ENCODE measurements at places on chromosomes 13 and 19. TPM values are rescaled to one million over a fixed set of nuclear protein-coding genes. Genes with fewer than 3 reads are reported as not detected.

PLVAP gene
- total RNA-seq = 30.1 TPM

MYO16 gene
- total RNA-seq = 1.00 TPM

- no peak for DNase-seq
These were observed 20.6 kb downstream of the ZNF558 start for GRCh38 chr19:8811315-8812172.

DNA sequence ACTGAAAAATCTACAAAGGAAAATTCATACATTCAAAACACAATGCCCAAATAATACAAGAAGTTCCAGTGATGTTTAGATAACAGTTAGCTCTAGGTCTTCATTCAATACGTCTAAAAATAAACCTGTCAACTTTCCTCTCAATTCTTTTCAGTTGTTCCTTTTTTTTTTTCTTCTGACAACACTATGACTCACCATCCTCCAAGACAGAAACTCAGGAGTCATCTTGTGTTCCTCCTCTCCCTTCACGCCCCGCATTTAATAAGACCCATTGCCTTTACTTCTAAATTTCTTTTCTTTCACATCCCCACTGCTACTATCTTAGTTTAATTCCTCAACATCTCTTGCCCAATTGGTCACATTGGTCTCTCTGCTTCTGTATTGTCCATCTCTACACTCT, 759.9 kb downstream of the GPC5 start:
- no peak for DNase-seq

- no peak for DNase-seq
These were observed 22.3 kb downstream of the GARRE1 start for GRCh38 chr19:34276614-34277013.

GRCh38 chr19:9939301-9939913, 3.1 kb upstream of the OLFM2 start:
- DNase-seq = no peak

- no peak for DNase-seq
These were observed 452.4 kb upstream of the TSHZ3 start for GRCh38 chr19:31801611-31802010.

CALR3 gene
- total RNA-seq = not detected

OR7A17 gene
- total RNA-seq = not detected

- DNase-seq = peak; percentile 15
These were observed 14.7 kb downstream of the ZNF787 start for GRCh38 chr19:56106397-56106849.

GRCh38 chr19:19570571-19570970, 32.5 kb downstream of the CILP2 start:
- no peak for DNase-seq

DNA sequence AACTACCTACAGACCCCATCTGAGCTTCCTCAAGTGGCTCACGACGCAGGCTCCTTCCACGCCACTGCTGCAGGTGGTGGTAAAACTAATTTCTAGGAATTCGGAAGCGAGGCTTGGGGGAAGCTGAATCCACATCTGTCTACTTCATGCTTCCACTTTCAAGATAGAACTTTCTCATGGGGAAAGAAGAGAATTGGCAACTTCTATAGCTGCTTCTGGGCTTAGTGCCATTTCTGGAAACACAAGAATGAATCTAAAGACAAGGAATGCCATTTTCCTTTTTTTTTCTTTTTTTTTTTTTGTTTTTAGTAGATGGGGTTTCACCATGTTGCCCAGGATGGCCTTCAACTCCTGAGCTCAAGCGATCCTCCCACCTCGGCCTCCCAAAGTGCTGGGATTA, 2.8 kb upstream of the NLRP12 start:
- DNase-seq = no peak

GRCh38 chr13:84894749-84895148, 904.5 kb downstream of the SLITRK6 start:
- no peak for DNase-seq

- no peak for DNase-seq
These were observed 50.5 kb upstream of the IRS2 start for GRCh38 chr13:109836629-109837607.

GRCh38 chr13:99658261-99658991, 157.2 kb downstream of the TM9SF2 start:
- peak; percentile 67 for DNase-seq

DNA sequence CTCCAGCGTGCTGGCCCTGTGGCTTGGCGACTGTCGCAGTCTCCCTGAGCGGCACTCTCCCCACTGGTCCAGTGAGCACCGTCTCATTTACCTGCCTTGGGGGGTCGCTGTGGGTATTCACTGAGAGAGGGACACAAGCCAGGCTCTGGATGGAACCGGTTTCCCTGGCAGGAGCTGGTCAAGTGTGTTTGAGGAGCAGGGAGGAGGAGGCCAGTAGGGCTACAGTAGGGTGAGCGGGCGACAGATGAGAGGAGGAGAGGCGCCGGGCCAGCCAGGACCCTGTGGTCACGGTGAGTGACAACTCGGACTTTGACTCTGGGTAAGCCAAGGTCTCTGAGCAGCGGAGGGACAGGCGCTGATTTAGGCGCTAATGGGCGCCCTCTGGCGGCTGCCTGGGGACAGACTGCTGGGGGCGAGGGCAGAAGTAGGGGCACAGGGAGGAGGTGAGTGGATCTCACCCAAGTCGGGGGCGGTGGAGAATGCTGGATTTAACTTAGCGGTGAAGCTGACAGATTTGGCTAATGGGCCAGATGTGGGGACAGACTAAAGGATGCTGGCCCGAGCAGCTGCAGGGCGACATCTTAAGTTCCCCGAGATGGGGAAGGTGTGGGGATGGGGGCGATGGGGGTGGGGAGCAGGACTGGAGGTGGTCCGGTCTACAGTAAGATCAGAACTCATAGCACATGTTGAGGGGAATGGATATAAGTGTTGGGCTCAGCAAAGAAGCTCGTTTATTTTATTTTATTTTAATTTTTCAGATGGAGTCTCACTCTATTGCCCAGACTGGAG, 4.7 kb upstream of the PRMT1 start:
- peak; percentile 76 for DNase-seq

DNA sequence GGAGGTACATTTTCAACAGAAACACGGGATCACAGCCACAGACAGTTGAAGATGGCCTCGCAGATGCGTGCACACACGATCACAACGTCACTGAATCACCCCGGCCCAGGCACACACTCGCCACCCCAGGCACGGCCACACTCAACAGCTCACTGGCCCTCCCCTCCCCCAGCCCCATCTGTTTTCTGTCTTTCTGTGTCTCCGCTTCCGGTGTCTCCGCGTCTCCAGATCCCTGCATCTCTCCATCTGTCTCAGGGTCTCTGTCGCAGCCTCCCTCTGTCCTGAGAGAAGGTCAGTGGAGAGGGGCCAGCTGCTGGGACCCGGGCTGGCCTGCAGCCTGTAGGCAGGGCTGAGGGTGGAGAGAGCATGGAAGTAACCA, 3.8 kb upstream of the ATP1A3 start:
- no peak for DNase-seq

LSR gene
- total RNA-seq = 5.1 TPM

AXL gene
- total RNA-seq = 16.5 TPM

- no peak for DNase-seq
These were observed 619.8 kb downstream of the DCT start for GRCh38 chr13:93859716-93860115.

APOE gene
- 29.5 TPM for total RNA-seq

DNA sequence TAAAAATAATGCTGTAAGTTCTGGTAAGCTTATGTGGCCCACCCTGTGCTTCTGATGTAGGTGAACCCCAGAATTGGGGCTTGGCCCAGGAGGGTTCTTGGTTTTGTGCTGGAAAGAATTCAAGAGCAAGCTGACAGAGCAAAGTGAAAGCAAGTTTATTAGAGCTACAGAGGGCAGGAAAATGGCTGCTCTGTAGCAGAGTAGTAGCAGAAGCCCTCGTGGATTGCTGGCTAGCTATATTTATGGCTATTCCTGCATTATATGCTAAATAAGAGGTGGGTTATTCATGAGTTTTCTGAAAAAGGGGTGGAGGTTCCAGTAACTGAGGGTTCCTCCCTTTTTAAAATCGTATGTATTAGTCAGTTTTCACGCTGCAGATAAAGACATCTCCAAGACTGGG, 20.6 kb upstream of the ZNF599 start:
- no peak for DNase-seq

- DNase-seq = no peak
These were observed 18.8 kb upstream of the CLASRP start for GRCh38 chr19:45020071-45020470.

- no peak for DNase-seq
These were observed at the start of gene SHD for GRCh38 chr19:4278419-4279266. TSS of gene SHD (plus strand) at chr19:4279266. CDS start at chr19:4280064, 798 bp downstream.

NECTIN2 gene
- total RNA-seq = 38.7 TPM

- DNase-seq = no peak
These were observed 2.4 kb downstream of the TICAM1 start for GRCh38 chr19:4829001-4829712.

TMPRSS9 gene
- total RNA-seq = not detected

LILRA2 gene
- total RNA-seq = 1.2 TPM

DNA sequence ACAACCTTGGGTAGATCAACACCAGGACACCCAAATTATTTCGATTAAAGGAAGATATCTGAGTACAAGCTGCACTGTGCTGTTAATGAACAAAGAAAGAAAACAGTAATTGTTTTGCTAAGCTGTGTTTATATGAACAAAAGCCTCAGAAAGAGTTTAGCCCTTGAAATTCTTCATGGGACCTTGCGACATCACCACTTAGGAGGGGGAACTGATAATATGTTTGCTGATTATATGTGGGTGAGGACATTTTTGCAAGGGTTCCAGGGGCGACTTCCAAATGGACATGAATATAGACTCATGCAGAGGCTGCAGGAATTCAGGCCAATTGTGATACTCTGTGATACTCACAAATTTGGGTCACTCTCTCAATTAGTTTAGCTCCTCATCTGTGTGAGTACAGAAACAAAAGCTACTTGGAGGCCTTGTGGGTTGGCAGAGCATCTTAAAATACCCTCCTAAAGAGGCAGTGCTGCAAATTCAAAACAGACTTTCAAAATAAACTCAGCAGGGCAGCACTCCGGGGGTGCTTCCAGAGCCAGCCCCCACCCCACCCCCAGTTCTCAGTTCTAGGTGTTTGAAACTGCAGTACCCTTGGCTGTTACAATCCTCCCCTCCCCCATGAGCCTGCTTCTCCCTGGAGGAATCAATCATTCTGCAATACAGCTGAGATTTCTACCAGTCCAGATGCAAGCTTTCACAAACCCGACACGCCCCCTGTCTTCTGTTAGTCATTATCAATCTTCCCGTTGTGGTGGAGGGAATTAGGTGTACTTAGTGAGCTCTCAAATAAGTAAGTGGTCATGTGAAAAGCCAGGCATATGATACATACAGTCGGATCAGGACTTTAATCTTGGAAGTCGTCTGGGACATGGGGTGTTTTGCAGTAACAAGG, 97.0 kb upstream of the MBNL2 start:
- DNase-seq = no peak

- DNase-seq = no peak
These were observed 30.5 kb downstream of the ZSWIM4 start for GRCh38 chr19:13825489-13826441.

DNA sequence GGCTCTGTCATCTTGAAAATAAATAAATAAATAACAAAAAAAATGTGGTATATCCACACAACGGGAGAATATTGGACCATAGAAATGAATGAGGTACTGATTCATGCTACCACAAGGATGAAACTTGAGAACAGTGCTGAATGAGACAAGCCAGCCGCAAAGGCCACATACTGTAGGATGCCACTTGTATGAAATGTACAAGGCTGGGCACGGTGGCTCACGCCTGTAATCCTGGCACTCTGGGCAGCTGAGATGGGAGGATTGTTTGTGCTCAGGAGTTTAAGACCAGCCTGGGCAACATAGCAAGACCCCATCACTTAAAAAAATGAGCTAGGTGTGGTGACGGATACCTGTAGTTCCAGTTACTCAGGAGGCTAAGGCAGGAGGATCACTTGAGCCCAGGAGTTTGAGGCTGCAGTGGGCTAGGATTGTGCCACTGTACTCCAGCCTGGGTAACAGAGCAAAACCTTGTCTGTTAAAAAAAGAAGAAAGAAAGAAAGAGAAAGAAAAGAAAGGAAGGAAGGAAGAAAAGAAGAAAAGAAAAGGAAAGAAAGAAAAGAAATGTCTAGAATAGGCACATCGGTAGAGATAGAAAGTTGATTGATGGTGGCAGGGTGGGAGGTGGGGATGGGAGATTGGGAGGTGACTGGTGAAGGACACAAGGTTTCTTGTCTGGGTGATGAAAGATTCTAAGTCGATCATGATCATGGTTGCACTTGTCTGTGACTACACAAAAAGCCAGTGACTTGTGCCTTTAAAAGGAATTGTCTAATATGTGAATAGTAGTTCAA, 20.3 kb downstream of the HPN start:
- no peak for DNase-seq

DACT3 gene
- 11.2 TPM for total RNA-seq
